ENCODE measurements at places on chromosomes 6 and 20.
A peak's percentile ranks its signal among the peaks of the same experiment; 100 is the strongest.

GRCh38 chr20:64226686-64227580 lies 28.6 kb upstream of the PCMTD2 start:
- DNase-seq, result no peak

GRCh38 chr20:53428996-53429395 lies 164.6 kb downstream of the ZNF217 start:
- DNase-seq, result no peak

- no peak for DNase-seq
These were observed 17.4 kb upstream of the TRAM2 start for GRCh38 chr6:52594221-52594620.

- DNase-seq, result no peak
These were observed 184.0 kb downstream of the UTRN start for GRCh38 chr6:144469144-144469575.

DNA sequence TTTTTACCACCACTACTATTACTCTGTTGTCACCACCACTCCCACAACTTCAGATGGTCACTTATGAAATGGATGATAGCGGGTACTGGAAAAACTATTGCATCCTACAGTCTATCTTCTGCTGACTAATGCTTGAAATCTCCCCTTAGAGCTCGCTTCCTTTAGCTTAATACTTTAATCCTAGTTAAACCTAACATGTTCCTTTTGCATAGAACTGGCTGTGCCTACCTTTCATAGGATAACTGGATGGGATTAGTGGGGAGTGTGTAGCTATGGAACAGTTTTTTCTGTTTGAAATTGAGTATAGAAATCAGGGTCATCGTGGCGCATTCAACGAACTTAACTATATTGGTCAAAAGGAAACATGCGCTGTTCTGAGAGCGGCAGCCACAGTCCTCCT lies 294.7 kb downstream of the FARS2 start:
- no peak for DNase-seq

DNA sequence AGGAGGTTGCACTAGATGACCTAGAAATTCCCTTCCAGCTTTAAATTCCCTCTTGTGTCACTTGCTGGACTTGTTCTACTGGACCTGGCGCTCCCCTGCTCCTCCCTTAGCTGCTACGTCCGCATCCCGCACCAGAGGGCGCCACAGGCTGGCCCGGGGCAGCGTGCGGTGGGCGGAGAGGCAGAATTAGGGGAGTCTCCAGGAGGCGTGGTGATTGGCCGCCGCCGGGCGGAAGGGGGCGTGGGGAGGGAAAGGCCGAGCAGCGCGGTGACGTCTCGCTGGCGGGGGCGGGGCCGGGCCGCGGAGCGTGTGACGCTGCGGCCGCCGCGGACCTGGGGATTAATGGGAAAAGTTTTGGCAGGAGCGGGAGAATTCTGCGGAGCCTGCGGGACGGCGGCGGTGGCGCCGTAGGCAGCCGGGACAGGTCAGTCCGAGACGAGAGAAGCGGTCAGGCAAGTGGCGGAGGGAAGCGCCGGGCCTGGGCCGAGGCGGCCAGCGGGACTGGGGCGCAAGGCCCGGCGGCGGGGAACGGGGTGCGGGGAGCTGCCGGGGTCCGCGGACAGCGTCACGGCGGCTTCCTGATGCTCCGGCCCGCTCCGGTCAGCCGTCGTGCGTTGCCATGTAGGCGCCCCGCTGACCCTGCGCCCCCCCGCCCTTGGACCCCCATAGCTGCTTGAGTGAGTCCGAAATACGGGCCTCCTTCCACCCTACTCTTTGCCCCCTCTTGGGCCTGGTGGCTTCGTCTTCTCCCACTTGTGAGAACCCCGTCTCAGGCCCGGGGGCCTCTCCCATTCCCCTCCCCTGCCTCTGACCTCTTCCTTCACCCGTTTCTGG lies at the start of gene PPARD:
Gene PPARD (plus strand): TSS at position 301 of the 834 bp plus-strand sequence. CDS start 68,530 bp downstream, outside the sequence.
- peak; percentile 97 for DNase-seq

DNA sequence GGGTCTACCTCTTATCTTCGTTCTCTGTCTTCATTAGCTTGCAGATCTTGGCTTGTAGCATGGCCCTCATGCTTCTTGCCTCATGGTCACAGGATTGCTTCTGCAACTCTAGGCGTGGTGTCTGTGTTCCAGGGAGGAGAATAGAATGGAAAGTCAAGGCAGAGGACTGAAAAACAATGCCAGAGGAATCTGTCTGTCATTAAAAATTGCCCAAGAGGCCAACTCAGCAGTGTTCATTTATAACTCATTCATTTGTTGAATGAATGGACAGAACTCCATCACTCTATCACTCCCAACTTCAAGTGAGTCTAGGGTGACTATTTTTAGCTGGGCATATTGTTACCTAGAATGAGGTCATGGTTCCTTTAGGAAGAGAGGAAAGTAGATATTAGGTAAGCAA lies 179.6 kb downstream of the UST start:
- no peak for DNase-seq

Data from activated CD4-positive, CD25-positive, alpha-beta regulatory T cell treated with anti-CD3 and anti-CD28 coated beads, Interleukin-2, amount 50 U/mL, for 16 hours (primary cell).